ENCODE measurements at places on chromosomes 4 and X.

DNA sequence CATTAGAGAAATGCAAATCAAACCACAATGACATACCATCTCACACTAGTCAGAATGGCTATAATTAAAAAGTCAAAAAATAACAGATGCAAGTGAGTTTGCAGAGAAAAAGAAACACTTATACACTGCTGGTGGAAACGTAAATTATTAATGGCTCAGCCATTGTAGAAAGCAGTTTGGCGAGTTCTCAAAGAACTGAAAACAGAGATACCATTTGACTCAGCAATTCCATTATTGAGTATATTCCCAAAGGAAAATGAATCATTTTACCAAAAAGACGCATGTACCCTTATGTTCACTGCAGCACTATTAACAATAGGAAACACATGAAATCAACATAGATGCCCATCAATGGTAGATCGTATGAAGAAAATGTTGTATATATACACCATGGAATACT, 75.0 kb downstream of the NAA11 start:
- no peak for DNase-seq

DNA sequence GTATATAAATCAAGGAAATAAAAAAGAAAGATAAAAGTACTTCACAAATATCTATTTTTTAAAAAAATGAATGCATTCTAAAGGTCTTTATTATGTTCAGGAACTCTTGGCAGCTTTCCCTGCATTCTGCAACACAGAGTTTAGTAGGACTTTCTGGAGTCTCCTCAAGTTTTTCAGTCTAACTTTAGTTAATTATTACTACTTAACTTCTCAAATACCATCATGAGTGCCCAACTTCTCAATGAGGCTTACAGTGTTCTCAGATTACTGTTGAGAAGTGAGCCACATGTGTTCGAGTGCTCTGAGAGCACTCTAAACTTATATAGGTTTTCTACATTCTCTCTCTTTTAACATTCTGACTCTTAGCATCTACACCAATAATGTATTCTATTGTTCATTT, 1852.9 kb upstream of the PCDH10 start:
- no peak for DNase-seq

- DNase-seq: no peak
Observed at GRCh38 chr4:173045571-173045970, 123.0 kb upstream of the GALNT7 start.

DNA sequence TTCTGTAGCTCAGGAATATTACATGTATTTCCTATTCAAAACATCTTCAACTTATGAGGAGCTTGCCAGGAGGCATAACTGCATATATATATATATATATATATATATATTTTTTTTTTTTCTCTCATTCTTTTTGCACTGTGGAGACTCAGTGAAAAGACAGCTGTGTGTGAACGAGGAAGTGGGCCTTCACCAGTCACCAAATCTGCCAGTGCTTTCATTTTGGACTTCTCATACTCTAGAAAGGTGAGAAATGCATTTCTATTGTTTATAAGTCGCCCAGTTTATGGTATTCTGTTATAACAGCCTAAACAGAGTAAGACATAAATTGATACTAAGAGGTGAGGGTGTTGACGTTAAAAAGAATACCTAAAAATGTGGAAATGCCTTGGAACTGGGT, 710.6 kb downstream of the TRAM1L1 start:
- no peak for DNase-seq

DNA sequence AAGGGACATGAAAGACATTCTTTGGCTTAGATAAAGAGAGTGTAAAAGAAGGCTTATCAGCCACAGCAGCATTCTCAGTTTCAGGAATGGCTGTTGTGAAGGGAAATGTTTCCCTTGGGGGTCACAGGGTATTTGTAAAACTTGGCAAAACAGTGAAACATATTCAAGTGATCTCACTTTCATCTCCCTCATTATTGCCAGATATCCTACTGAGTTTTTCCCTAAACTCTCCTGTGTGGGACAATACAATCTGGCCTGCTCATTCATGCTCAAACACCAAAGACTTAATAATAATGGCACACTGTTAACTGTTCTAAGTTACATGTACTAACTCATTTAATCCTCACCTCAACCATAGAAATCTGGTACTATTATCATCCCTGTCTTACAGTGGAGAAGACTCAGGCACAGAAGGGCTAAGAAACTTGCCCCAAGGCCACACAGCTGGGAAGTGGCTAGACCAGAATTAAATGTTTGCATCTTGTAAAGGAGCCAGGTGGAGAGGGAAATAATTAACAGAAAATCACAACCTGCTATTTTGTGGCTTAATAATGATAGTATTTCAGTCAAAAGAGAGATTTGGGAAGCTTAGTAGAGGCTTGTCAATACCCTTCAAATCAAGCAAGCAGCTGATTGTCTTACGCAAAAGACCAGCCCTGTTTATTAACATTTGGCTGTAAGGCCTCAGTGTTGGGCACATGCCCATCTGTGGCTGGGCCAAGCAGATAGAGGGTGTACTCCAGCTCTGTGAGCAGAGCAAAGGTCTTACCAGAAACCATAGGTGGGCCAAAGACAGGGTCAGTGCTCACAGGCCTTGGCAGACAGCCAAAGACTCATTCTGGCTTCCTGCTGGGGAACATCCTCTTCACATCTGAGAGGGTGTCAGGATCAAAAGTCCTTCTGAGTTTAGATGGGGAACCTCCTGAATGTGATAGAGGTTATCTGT, 17.3 kb downstream of the SMPX start:
- peak; percentile 50 for DNase-seq

- DNase-seq: no peak
Observed at GRCh38 chrX:26219351-26219750, 3.4 kb downstream of the MAGEB5 start.

DNA sequence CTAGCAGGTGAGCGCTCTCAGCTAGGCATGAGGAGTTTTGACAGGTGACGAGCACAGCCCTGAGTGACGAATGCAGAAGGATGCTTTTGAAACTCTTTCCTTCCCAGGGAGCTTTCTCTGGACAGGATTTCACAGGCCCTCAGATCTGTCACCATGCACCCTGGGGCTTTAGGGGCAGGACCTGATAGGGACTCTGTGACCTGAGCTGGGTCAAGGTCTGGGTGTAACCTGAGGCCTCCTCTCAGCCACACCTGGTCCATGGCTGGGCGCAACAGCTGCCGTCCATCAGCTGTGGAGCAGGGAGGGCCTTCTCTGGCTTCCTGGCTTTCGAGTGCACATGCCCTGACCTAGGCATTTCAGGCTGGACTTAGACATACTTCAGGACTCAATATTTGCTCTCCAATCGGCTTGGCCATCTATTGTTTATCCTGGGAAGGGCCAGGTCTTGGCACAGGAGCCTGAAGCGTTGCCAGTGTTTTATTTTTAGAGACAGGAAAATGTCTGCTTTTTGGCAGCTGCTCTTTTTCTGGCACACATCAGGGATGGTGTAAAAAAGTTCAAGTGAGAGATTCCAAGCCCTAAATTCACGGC, 56.4 kb downstream of the C4orf51 start:
- DNase-seq: peak; percentile 57

- DNase-seq: no peak
Observed at GRCh38 chrX:26146024-26146423, 7.9 kb downstream of the MAGEB18 start.

DNA sequence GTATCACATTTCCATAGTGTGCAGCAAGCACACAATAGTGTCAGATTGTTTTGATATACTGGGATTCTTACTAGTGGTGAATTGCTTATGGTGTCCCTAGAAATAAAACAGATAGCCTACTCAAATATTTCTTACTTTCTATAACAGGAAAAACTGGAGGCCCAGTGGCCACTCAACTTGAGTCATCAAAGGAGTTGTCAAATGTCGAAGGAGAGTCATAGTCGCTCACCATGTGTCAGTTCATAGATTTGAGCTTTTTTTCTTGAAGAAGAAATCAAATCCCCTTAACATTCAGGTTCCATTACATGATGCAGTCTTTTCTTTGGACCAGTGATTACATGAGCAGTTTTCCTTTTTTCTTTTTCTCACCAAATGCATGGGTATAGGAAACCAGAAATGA, 1271.0 kb downstream of the RAPGEF2 start:
- DNase-seq: no peak

DNA sequence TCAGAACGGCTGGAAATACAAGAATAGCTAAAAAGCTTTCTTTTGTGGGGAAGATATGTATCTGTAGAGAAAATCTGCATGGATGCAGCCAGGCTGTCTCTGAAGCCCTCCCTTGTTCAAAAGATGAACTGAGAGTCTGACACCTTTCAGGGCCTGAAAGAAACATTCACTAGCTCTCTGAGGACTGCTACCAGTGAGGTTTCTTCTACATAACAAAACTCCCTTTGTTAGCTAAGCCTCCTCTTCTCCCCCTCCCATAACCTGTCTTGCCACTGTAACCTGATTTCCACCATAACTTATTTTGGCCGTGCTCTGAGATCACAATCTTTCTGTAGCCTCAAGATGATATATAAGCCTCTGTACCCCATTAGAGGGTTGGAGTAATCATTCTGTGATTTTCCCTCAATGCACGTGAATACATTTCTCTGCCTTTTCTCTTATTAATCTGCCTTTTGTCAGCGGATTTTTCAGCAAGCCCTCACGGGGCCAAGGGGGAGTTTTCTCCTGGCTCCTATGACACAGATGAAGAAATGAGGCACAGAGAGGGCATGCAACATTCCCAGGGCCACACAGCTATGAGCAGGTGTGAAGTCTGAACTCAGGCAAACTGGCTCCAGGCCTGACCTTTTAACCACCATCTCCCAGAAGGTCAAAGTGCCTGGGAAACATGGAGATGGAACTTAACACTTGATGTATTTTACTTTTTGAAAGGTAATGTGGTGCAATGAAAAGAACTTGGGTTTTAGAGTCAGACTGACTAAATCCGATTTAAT, 161.6 kb upstream of the PRDX4 start:
- peak; percentile 67 for DNase-seq

DNA sequence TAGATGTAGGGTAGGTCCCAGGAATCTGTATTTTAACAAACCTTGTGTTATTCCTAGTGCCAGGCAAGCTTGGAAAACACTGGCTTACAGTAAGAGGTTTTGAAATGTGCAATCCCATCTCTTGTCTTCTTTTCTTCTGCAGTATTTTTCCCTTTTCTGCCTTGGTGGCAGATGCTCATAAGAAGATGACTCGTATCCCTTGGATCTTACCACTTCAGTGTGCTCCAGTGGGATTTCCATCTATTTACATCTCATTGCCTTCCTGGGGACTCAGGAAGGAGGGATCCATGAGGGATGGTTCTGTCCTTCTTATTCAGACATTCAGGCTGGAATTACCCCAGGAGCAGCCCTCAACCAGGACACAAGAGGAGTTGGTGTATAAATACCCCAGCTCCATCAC, 136.6 kb downstream of the NHS start:
- no peak for DNase-seq

DNA sequence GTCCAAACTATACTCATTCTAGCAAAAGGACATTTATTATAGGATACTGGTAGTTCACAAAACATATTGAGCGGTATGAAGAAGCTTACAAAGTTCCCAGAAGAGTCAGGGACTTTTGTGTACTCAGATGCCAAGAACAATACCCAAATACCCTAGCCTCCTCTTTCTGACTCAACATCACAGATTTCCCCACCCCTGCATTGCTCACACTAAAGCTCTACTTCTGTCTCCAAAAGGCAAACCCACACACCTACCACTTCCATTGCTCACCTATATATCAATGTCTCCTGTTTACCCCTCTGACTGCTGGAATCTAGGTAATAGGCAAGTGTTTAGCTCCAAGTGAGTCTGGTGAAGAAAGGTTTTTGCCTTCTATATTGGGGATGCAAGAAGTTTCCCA, 100.7 kb upstream of the HCCS start:
- no peak for DNase-seq

GRCh38 chrX:17559728-17560379, 177.4 kb upstream of the SCML1 start:
- DNase-seq: peak; percentile 55

DNA sequence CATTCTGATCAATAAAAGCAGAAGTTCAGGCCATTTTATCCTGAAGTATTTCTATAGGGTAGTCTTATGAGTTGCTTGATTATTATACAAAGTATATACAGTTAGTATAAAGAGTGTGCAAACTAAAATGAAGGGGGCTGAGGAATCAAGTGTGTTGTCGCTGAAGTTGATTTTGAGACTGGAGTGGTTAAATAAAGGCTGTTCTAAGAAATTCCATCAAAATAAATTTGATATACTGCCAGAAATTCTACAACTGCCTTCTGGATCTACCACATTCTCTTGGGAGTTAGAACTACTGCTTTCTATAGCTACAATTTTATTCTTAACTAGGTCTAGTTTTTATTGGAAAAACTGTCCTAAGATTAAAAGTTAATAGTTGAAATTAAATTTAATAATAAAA, 12.4 kb downstream of the EDNRA start:
- DNase-seq: no peak

DNA sequence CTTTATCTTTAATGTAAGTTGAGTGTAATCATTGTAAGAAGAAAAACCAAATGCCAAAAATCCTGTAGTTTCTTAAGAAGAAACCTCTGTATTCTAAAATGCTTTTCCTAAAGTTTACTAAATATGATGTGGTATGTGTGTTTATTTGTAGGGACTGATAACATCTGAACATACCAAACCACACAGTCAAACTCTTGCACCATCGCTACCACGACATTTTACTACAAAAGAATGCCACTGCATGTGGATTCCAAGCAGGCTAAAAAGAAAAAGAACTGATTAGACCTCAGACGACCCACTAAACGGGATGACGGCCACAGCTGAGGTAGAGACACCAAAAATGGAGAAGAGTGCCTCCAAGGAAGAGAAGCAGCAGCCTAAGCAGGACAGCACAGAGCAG, 46.1 kb downstream of the LAS1L start:
- DNase-seq: peak; percentile 24

DNA sequence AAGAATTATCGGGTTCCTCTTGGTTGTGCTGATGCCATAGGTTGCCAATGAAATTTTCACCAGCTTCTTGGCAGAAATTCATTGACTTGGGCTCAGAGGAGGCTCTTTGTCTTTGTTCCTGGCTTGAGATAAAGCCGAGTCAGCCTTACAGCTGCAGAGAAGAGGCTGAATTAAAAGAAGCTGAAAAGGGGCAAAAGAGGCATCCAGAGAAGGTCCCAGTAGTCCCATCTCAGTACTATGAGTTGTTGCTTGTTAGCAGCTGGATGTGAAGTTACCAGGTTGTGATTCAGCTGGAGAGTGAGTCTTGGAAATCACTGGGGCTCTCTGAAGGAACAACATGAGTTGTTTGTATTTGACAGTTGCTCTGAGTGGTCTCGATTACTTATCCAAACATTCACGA, 59.7 kb downstream of the SMAD1 start:
- DNase-seq: no peak

GRCh38 chr4:187019896-187020295, 296.2 kb upstream of the FAT1 start:
- peak; percentile 25 for DNase-seq

GRCh38 chr4:138086611-138087041, 155.5 kb downstream of the SLC7A11 start:
- DNase-seq: no peak

- no peak for DNase-seq
Observed at GRCh38 chr4:80161413-80162058, 35.8 kb upstream of the PRDM8 start.
